Endothelial cell (in vitro differentiated cells): ENCODE measurements at places on chromosomes 3 and 15.
A peak's percentile ranks its signal among the peaks of the same experiment; 100 is the strongest.

- H3K27me3 ChIP-seq, result peaks cover 50% of the 10 kb centered on the region
- peaks cover 25% of the 10 kb centered on the region for H3K36me3 ChIP-seq
- DNase-seq, result no peak
- H3K4me1 ChIP-seq, result peaks cover 41% of the 10 kb centered on the region
- H3K4me3 ChIP-seq, result peak overlapping the region; percentile 34
These were observed 6.2 kb downstream of the H1-8 start for GRCh38 chr3:129549006-129549800.

GRCh38 chr3:195582947-195583346 is 793 bp downstream of the APOD start:
- H3K4me1 ChIP-seq, result peaks cover 14% of the 10 kb centered on the region
- no peaks in the 10 kb centered on the region for H3K27me3 ChIP-seq
- DNase-seq, result no peak

- peaks cover 3% of the 10 kb centered on the region for H3K27me3 ChIP-seq
- H3K27ac ChIP-seq, result no peak overlapping the region
- no peak for DNase-seq
- H3K4me1 ChIP-seq, result peaks cover 11% of the 10 kb centered on the region
These were observed 51.4 kb upstream of the IGF1R start for GRCh38 chr15:98596885-98597392.

- H3K36me3 ChIP-seq, result no peaks in the 10 kb centered on the region
- no peak for DNase-seq
- no peaks in the 10 kb centered on the region for H3K27me3 ChIP-seq
- H3K4me3 ChIP-seq, result no peak overlapping the region
- H3K4me1 ChIP-seq, result peaks cover 30% of the 10 kb centered on the region
These were observed 300.6 kb downstream of the SATB1 start for GRCh38 chr3:18124501-18124900.

DNA sequence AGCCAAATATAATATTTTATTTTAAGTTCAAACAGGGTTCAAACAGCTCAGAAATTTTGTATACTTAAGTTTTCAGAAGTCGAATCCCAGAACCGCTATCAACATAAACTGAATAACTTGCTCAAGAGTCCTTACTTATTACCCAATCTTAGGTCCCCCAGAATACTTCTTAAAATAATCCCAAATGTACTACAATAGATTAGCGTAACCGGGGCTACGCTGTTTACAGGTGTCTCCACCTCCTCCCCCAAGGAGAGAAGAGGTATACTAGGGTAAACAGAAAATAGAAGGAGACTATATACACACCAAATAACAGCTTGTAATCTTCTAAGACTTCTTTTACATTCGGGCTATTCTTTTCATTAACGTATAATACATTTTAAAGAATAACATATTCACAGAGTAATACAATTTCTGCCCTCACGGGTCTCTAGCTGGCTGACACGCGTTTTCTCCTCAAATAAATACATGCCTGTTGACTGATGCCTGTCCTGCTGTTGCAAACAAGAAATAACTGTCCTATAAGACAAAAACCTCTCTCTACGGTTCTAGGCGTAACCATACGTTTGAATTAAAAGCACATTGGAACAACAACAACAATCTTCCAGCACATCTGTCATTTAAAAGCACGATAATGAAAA is 1.3 kb downstream of the DENND4A start:
- peak overlapping the region; percentile 85 for H3K27ac ChIP-seq
- peaks cover 26% of the 10 kb centered on the region for H3K4me1 ChIP-seq
- H3K36me3 ChIP-seq, result no peaks in the 10 kb centered on the region

- no peak for DNase-seq
- H3K27me3 ChIP-seq, result peaks cover 3% of the 10 kb centered on the region
- no peaks in the 10 kb centered on the region for H3K4me1 ChIP-seq
- no peaks in the 10 kb centered on the region for H3K36me3 ChIP-seq
- no peak overlapping the region for H3K4me3 ChIP-seq
- no peak overlapping the region for H3K27ac ChIP-seq
These were observed 3.1 kb downstream of the NMNAT3 start for GRCh38 chr3:139674571-139675260.

DNA sequence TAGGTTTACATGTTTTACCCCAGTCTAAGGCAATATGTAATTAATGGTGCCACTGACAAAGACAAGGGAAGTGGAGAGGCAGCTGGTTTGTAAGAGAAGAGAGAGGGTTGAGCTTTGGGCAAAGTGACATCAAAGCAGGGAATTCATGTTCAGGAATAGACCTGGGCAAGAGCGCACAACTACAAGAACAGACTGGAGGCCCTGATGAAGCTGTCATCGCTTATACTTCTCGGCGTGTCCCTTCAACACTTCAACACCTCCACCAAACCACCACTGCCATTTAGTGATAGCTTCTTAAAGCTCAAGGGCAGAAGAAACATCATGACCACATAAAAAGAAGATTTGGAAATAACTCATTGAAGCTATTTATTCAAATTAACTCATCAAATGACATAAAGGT is 19.6 kb upstream of the KNG1 start:
- H3K27ac ChIP-seq, result no peak overlapping the region
- H3K4me1 ChIP-seq, result no peaks in the 10 kb centered on the region
- DNase-seq, result no peak
- H3K27me3 ChIP-seq, result no peaks in the 10 kb centered on the region

- DNase-seq, result no peak
- no peak overlapping the region for H3K27ac ChIP-seq
- no peaks in the 10 kb centered on the region for H3K36me3 ChIP-seq
- H3K4me1 ChIP-seq, result no peaks in the 10 kb centered on the region
- peaks cover 4% of the 10 kb centered on the region for H3K27me3 ChIP-seq
These were observed 25.1 kb downstream of the PCSK6 start for GRCh38 chr15:101464256-101464998.

DNA sequence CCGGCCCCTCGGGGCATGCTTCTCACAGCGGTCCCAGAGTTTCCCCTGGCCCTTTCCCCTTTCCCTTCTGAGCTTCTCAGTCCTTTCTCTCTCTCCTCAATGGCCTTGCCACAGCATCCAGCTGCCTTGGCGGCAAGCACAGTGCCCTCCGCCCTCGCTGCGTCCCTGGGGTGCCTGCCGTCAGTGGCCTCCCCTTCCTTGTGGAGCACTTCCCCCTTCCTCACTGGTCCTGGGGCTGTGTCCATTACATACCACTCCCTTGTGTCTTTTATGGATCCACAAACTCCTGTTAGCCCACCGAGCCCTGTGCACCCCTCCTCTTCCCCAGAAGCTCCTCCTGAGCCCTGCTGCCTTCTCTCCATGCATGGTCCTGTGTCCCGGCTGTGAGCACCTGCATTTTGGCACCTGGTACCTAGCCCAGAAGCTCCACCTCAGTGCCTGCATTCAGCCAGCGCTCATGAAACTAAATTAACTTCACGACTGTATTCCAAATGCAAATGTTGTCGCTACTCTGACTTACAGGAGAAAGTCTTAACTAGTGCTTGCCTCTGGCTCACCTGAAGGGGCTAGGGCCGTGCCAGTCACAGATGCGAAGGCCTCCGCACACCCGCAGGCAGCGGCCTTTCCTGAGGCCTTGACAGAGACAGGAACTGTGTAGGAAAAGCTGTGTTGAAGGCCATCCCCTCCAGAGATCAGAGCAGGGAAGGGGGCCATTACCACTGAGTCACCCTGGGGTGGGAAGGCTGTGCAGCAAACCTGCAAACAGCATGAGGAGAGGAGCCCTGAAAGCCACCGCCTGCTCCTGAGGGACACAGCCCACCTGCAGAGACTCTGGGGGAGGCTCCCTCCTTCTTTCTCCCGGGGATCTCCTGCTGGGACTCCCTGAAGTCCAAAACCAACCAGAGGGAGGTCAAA is 19.1 kb upstream of the KLF13 start:
- H3K27ac ChIP-seq, result peak overlapping the region; percentile 67
- H3K36me3 ChIP-seq, result no peaks in the 10 kb centered on the region
- DNase-seq, result no peak
- H3K4me1 ChIP-seq, result peaks cover 5% of the 10 kb centered on the region

DNA sequence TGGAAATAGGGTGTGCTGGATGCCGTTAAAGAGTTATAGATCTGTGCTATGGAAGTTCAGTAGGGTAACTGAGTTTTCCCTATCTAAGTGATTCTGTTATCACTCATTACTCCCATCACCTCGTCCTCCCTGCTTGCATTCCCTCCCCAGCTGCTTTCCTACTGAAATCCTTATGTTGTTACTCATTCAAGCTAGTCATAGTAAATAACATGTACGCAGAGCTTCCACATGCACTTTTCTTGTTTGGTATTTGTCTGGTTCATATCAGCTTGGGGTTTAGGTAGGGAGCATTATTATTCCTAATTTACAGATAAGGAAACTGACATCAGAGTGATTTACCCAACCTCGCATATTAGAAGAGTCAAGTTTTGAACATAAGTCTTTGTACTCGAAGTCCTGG is 135.1 kb downstream of the HCN4 start:
- no peaks in the 10 kb centered on the region for H3K27me3 ChIP-seq
- no peak for DNase-seq
- no peak overlapping the region for H3K27ac ChIP-seq
- H3K4me3 ChIP-seq, result no peak overlapping the region
- H3K4me1 ChIP-seq, result no peaks in the 10 kb centered on the region

DNA sequence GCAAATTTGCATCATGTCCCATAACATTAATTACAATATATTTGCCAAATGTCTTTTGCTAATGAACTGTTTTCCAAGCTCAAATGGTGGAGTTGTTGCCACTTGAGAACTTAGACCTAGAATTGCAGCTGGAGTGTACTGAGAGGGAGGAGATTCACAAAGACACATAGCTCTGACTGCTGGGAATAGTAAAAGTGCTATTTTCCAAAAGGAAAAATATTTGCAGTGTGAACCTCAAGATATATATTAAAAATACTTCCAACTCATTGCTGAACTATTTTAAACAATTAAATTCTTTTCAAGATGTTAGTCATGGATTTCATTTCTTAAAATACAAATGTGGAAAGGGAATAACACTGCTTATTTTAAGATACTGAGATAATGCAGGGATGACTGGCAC is 666.8 kb upstream of the ARPP21 start:
- H3K36me3 ChIP-seq, result no peaks in the 10 kb centered on the region
- H3K4me1 ChIP-seq, result no peaks in the 10 kb centered on the region
- DNase-seq, result no peak

DNA sequence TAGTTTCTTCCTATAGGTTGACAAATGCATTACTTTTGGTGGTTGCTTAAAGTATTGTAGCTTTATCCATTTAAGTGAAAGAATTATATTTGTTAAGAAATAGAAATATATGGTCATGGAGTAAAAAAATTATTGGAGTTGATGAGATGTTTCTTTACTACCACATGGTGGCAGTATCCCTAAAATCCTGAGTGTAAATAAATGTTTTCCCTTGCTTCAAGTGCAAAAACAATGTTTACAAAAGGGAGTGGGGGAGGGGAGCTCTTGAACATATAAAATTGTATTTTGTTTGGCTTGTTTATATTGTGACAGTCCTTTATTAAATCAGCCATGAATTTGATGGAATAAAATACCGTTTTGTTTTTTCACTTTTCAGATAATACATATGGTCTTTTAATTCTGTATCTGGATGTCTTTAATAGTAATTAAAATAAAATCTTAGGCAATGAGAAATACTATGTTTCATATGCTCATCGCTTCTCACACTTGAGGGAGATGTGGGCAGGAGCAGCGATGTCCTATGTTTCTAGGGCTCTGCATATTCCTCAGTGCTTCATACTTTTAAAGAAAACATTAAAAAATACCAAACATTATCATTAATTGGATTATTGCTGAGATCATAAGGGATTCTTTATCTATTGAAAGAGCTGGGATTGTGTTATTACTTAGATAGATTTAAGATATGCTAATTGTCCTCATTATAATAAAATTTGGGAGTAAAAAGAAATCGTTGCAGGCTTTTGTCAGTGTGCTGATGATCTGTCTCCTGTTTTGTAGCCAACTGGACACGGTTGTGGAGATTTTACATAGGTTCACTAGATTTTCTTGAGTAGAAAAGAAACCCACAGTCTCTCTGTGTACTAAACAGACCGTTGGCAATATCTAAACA is 349.7 kb downstream of the TUSC7 start:
- no peak overlapping the region for H3K27ac ChIP-seq
- H3K4me1 ChIP-seq, result peaks cover 2% of the 10 kb centered on the region
- H3K36me3 ChIP-seq, result no peaks in the 10 kb centered on the region
- no peak for DNase-seq

- peaks cover 42% of the 10 kb centered on the region for H3K4me1 ChIP-seq
- H3K36me3 ChIP-seq, result no peaks in the 10 kb centered on the region
- no peak for DNase-seq
- H3K27ac ChIP-seq, result no peak overlapping the region
- H3K27me3 ChIP-seq, result peaks cover 6% of the 10 kb centered on the region
- H3K4me3 ChIP-seq, result no peak overlapping the region
These were observed 10.1 kb upstream of the LRRC15 start for GRCh38 chr3:194379651-194380050.

DNA sequence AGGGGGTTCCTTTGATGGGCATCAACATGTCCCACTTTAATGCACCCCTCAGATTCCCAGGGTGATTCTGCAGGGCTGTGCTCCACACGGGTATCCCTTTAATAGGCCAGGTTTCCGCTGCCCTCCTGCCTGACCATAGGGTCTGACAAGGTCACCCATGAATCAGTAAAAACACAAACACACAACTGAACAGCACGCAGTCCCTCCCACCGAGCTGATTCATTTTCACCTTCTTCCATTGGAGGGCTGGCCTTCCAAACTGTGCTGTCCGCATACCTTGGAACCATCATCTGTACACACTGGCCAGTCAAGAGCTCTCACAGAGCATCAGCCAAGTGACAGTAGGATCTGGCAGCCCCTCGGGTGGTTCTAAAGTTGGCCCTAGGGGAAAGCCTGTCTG is 93.7 kb downstream of the FBLN2 start:
- peaks cover 9% of the 10 kb centered on the region for H3K27me3 ChIP-seq
- H3K4me3 ChIP-seq, result no peak overlapping the region
- no peak overlapping the region for H3K27ac ChIP-seq
- H3K36me3 ChIP-seq, result no peaks in the 10 kb centered on the region

GRCh38 chr15:38212729-38213351 is 39.8 kb upstream of the SPRED1 start:
- H3K4me1 ChIP-seq, result peaks cover 17% of the 10 kb centered on the region
- DNase-seq, result no peak
- no peaks in the 10 kb centered on the region for H3K27me3 ChIP-seq
- H3K4me3 ChIP-seq, result no peak overlapping the region
- H3K27ac ChIP-seq, result no peak overlapping the region

DNA sequence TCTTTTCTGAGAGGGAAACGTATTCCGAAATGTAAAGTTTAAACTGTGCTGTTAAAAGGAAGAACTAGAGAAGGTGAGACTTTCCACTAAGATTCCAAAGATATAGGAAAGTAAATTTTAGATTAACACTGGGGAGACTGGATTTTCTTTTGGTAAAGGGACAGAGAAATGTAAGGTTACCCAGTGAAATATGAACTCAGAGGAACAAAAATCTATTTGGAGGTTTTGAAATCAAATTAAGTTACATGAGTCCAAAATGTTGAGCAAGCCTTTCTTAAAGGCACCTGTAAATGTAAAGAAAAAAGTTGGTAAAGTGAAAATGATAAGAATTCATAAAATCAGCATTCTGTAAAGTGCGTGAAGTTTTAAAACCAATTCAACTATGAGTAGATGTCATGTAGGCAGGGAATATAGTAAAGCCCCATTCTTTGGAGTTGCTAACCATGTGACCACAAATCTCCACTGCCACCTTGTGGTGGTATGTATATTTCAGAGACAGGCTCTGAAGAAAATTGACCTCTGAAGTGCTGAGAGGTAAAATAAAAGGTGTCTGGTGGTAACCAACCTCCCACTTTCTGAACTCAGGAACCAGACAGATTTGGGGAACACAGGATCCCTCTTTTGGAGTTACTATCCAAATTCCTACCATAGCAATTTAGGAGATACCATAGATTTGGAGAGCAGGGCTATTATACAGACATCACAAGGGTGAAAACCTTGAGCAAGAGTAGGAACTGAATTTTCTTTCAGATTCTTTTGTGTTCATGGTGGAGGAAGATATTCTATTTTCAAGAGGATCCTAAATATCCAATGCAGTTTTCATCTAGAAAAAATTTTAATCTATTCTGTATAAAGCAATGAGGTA is 215.3 kb downstream of the ROBO2 start:
- no peak overlapping the region for H3K4me3 ChIP-seq
- H3K27ac ChIP-seq, result no peak overlapping the region
- DNase-seq, result peak; percentile 60
- no peaks in the 10 kb centered on the region for H3K36me3 ChIP-seq
